ENCODE measurements at places on chromosomes 16 and 17. TPM values are rescaled to one million over a fixed set of nuclear protein-coding genes. Genes with fewer than 3 reads are reported as not detected.

The CRYBA1 gene
- polyA plus RNA-seq: not detected

- no peak for DNase-seq
These were observed 10.4 kb downstream of the DCUN1D3 start for GRCh38 chr16:20889625-20890275.

DNA sequence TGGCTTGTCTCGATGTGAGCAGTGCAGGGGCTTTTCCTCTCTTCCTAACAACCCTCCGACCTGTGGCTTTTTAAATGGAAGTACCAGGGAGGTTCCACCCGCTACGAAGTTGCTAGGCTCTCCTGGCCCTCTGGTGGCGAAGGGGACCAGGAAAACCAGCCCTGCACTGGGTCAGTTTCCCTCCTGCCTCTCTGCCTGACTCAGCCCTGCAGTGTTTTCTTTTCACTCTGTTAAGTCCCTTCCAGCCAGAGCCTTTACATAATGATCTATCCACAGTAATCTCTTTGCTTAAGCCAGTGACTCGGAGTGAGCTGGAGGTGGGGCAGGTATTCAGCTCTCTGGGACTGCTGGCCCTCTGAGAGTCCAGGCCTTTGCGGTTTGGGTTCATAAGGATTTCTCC, 331.3 kb upstream of the EEF2KMT start:
- no peak for DNase-seq

- no peak for DNase-seq
These were observed 120.6 kb upstream of the FOXF1 start for GRCh38 chr16:86389566-86390328.

Measured in BJ (cell line).